ENCODE measurements at places on chromosomes 4 and X.

- no peak for DNase-seq
These were observed 47.3 kb downstream of the RS1 start for GRCh38 chrX:18624599-18624998.

- no peak for DNase-seq
These were observed 150.9 kb downstream of the ENPP6 start for GRCh38 chr4:184066584-184067300.

- DNase-seq, result no peak
These were observed 82.2 kb downstream of the DCLK2 start for GRCh38 chr4:150160473-150160872.

- DNase-seq, result no peak
These were observed 9.6 kb upstream of the TMSB4X start for GRCh38 chrX:12965131-12965940.

Measured in activated T-helper 9 cell treated with anti-CD3 and anti-CD28 coated beads, Interleukin-2, amount 50 U/mL, for 16 hours (primary cell).